ENCODE measurements at places on chromosomes 11 and 22. TPM values are rescaled to one million over a fixed set of nuclear protein-coding genes. Genes with fewer than 3 reads are reported as not detected.

DNA sequence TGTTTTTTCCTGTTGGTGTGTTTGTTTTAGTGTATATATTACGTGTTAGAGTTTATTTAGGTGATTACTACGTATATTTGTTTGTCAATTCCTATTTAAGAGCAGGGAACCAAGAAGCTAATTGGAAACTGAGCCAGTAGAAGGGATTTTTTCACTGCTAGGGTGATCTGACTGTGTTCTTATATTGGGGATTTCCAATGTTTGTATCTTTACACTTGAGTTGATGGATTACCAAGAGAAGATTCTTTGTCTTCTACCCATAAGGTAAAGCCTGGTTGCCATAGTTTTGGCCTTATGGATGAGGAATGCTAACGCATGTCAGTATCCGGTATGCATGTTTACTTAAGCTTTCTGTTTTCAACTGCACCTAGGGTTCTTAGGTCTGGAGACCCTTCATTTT, 35.6 kb downstream of the SIK2 start:
- no peak for DNase-seq

DNA sequence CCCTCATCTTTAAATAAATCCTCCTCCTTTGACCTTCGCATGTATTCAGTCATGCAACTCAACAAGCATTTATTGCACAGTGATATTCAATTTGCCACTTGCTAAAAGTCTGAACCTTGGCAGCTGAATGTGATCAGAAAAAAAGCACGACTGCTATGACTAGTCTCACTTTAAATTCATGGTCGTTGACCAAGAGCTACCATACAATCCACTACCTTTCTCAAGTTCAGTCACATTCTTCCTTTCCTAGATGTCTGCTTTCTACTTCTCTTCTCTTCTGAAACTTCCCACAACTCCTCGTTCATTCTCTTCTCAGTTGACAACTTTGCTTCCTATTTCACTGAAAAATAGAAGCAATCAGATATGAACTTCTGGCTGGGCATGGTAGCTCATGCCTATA, 2.0 kb upstream of the SAA1 start:
- DNase-seq, result no peak

GRCh38 chr22:25127318-25127717, 72.3 kb upstream of the CRYBB3 start:
- no peak for DNase-seq

Gene PGA4
- total RNA-seq, result not detected

DNA sequence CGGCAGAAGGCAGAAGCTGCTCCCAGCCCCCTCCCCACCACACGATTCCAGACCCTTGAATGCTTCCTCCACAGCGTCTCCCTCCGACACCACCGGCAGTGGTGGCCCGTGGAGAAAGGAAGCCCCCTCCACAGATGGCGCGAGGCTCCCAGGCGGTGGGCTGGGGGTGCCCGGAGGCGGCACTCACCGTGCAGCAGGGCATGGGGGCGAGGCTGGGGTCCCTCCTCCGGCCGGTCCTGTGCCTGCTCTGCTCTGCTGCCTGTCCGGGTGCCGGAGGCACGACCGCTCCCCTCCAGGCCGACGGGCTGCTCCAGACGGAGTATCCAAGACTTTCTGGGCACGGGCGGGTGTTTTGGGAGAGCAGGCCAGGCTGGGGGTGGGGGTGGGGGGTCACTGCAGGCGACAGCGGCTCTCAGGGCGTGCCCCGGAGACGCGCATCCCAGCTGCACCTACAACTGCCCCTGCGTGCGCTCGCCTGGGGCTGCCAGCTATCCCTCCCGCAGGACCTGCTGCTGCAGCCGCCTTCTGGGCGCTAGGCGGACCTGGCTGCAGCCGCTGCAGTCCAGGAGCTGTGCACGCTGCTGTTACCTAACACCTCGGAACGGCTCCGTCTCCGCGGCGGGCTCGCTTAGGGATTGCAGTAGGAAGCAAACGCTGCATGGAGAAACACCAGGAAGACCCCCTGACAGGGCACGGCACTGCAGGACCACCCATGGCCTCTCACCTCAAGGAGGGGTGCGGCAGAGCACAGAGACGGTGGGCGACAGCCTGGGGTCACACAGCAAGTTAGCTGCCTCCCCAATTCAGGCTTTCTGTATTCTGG, 15.2 kb downstream of the MRGPRG start:
- no peak for DNase-seq

Gene DNAL4
- 2.7 TPM for total RNA-seq

- DNase-seq, result no peak
Observed at GRCh38 chr11:120032766-120033390, 105.0 kb downstream of the TRIM29 start.

DNA sequence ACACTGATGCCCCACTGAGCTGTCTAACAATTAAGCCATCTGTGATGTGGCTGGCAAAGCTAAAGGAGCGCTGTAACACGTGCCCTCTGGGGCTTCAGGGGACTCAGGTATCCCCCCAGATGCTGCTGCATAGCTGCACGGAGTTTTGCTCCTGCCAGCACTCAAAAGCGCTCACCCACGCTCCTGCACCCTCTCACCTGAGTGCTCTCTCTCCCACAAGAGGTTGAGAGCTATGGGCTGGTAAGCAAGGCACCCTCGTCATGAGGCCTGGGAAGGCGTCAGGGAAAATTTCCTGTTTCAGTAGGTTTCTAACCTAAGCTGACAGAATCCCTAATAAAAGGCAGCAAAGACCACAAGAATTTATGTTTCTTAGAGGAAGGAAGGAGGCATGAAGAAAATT, 850.3 kb downstream of the OPCML start:
- no peak for DNase-seq

- DNase-seq, result no peak
Observed at GRCh38 chr11:35548925-35549561, 23.6 kb upstream of the PAMR1 start.

DNA sequence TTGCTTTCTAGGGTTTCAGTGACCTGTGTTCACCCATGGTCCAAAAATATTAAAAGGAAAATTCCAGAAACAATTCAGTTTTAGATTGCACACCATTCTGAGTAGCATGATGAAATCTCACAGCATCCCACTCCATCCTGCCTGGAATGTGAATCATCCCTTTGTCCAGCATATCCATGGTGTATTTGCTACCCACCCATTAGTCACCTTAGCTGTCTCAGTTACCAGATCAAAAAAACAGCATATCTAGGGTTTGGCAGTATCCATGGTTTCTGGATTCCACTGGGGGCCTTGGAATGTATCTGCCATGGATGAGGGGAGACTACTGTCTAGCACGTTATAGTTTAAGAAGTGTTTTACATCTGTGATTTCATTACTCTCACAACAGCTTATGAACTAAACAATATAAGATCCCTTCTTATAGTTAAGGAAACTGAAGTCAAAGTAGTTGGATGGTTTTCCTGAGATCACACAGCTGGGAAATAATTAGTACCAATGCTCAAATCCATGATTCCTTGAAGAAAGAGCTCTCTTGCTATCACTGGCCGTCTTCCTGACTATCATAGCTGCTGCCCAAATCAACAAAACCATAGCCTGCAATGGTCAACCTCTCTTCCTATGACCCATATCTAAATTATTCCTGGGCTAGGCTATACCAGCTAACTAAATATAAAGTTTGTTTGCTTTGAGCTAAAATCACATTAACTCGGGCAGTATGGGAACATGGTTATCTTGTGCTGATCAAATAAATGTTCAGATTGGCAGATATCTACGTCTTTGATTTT, 122.6 kb downstream of the MICAL2 start:
- no peak for DNase-seq

DNA sequence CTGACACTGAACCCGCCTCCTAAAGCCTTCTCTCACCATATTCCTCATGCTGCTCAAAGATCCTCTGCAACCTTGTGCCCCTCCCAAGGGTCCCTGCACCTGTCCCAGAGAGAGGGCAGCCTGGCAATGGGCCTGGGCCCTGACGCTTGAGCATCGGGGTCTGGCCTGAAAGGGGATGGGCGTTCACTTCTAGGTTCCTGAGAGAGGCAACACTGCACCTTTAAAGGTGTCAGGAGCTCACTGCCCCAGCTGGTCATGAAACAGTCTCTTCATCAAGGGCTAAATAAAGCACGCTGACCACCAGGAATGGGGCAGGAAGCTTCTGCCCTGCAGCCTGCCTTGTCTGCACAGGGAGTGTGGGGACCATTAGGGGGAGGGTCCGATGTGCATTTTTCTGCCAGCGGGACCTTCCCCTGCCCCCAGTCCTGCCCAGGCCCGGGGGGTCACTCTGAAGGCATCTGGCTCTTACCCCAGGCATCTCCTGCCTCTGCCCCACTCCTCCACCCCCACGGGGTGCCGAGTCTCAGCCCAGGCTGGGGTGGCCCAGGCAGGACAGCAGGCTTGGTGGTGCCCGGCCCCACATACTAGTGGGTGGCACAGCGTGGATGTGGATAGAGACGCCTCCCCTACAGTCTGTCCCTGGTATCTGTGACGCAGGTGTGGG, 3.5 kb downstream of the C11orf21 start:
- DNase-seq, result no peak

DNA sequence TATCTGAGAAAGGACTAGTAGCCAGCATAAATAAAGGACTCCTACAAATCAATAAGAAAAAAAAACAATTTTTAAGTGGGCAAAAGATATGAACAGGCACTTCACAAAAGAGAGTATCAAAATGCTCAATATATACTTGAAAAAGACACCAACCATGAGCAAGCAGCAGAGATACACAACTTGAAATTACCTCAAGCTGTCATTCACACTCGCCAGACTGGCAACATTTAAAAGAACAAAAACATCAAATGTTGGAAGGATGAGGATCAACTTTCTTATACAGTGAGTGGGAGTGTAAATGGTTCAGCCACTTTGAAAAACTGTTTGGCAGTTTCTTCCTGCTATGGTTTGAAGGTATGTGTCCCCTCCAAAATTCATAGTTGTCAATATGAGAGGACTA, 23.9 kb upstream of the ELFN2 start:
- no peak for DNase-seq

Gene C11orf16
- total RNA-seq, result not detected

Gene BTG4
- not detected for total RNA-seq

Gene TNNI2
- not detected for total RNA-seq

Gene UBQLNL
- total RNA-seq, result 0.50 TPM

GRCh38 chr22:32700191-32700882, 101.2 kb upstream of the TIMP3 start:
- DNase-seq, result no peak

- DNase-seq, result no peak
Observed at GRCh38 chr11:120867024-120867423, 156.9 kb upstream of the TBCEL start.

DNA sequence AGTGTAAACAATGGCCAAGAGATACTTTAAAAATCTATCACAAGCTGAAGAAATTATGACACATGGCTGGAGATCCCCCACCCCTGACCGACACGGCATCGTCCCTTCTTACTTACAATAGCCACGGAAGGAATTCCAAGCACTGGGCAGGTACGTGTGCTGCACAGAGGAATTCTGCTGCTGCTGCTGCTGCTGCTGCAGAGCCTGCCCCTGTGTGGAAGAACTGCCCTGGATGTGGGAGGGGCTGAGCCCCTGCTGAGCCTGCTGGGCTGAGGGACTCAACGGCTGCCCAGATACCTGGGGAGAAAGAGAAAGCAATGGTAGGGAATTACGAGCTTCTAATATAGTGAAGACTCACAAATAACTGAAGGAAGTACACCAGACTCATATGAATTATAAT, 15.0 kb upstream of the NFRKB start:
- no peak for DNase-seq

GRCh38 chr11:8168485-8169257, at the start of gene RIC3:
TSS of gene RIC3 (minus strand) at chr11:8169025. CDS start at chr11:8168989, 36 bp downstream.
- DNase-seq, result peak; percentile 30

Gene PLA2G6
- 48.8 TPM for total RNA-seq

GRCh38 chr11:132228746-132229325, 858.4 kb downstream of the NTM start:
- DNase-seq, result no peak

Gene SMC1B
- not detected for total RNA-seq

- DNase-seq, result peak; percentile 46
Observed at GRCh38 chr11:118216621-118217481, 8.0 kb downstream of the JAML start.

Gene CYTH4
- 134 TPM for total RNA-seq

- DNase-seq, result no peak
Observed at GRCh38 chr22:42964994-42965699, 49.8 kb downstream of the PACSIN2 start.

DNA sequence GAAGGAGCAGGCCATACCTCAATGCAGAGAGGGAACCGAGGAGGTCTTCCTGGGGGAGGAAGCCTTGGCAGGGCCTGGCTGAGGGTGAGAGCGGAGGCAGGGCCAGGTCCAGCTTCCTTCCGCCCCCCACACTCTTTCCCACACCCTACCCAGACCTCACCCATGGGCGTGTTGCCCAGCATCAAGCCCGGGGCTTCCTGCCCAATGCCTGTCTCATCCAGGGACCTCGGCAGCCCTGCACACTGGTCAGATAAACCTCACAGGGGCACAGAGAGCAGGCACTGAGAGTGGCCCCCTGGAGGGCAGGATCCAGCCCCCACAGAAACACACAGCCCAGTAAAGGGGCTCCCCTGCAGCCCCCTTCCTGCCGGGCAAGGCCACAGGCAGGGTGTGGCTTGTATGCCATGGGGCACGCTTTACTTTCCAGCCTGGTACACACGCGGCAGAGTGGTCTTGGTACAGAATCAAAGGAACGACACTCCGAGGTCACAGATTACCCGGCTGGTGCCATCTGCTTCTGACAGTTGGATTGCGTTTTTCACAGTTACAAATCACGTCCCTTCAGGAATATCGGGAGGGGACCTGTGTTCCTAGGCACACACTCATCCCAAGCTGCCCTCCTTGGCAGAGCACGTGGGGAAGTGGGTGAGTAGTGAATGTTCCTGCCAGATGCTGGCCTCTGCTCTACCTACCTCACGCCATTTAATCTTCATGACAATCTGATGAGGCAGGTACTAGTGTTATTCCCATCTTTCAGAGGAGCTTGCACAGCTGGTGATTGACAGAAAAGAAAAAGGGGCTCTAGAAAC, 20.0 kb upstream of the CD5 start:
- no peak for DNase-seq

Gene CASP4
- total RNA-seq, result 56.3 TPM

DNA sequence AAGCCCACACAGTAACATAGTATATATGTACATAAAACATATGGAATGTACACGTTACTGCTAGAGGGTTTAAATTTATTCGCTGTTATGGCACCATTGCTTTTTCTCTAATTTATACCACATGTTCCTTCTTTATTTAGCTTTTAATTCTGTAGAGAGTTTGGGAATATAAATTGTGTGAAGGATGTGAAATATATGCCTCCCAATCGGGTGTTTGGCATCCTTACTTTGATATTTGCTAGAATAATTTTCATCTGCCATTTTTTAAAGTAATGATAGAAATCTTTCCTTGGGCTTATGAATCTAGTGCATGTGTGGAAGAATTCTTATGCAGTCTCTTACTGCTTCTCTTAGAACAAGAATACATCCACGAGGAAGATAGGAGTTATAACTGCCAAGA, 509.8 kb upstream of the RAG2 start:
- DNase-seq, result no peak

- DNase-seq, result no peak
Observed at GRCh38 chr11:92269021-92269420, 44.4 kb downstream of the FAT3 start.

GRCh38 chr11:76094740-76095139, 111.6 kb downstream of the WNT11 start:
- DNase-seq, result no peak

- no peak for DNase-seq
Observed at GRCh38 chr11:117823294-117823945, 1.1 kb downstream of the FXYD2 start.
